ENCODE measurements at places on chromosomes 1 and 21. TPM values are rescaled to one million over a fixed set of nuclear protein-coding genes. Genes with fewer than 3 reads are reported as not detected.
A peak's percentile ranks its signal among the peaks of the same experiment; 100 is the strongest.

BSND gene
- total RNA-seq, result 0.09 TPM

DNA sequence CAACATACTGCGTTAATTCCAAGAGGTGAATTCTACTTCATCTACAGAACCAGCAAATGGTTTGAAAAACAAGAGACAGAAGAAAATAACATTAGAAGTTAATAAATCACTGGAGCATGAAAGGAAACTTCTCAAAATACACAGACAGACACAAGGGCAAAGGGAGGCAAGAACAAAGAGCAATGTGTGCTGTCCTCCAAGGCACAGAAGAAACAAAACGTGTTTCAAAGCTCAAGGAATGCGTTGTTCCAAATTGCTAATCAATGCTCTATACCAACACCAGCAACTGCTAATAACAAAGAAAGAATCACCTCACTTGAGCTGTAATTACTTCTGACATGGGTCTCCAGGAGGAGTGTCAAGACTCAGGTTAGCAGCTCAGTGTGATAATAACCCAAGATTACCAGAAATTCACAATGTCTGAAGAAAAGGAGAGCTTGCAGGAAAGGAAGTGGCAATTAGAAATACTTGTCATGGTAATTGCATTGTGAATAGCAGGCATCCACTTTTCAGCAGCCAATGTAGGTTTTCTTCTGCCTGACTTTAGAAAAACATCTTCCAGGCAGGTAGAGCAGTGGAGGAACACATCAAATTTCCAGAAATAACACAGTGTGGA lies 175.4 kb downstream of the SEC16B start:
- peaks cover 20% of the 10 kb centered on the region for H3K27me3 ChIP-seq
- no peak overlapping the region for H3K4me3 ChIP-seq
- no peaks in the 10 kb centered on the region for H3K36me3 ChIP-seq
- DNase-seq, result no peak
- no peak overlapping the region for H3K27ac ChIP-seq

- no peak overlapping the region for H3K4me3 ChIP-seq
- H3K4me1 ChIP-seq, result peaks cover 19% of the 10 kb centered on the region
These were observed 96.6 kb upstream of the KIAA1614 start for GRCh38 chr1:180816132-180816531.

CD84 gene
- total RNA-seq, result not detected

DNA sequence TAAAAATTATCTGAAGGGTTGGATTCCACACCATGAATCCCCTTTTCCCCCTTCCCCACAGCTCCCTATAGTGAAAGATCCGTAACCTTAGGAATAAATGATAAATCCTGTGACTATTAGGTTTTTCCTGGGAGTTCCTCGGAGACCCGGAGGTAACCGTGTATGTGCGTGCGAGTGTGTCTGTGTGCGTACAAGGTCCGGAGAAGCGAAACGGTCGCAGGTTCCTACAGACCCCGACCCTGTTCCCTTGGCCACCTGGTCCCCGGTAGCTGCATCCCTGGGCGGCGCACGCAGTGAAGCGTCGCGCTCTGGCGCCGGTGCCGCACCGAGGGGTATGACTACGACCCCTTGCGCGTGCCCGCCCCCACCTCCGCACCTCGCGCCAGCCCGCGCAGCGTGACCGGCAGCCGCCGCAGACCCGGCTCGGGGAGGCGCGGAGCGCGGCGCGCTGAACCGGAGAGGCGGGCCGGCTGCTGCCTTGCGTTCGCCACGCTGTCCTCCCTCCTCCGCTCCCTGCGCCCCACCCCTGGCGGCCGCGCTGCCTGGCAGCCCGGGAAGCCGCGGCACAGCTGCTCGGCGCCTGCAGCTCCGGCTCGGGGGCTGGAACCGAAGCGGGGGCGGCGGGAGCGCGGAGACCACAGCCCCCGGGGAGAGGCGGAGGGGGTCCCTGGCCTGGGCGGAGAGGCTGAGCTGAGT lies at the start of gene AK5:
TSS of gene AK5 (plus strand) at position 529 of the 696 bp plus-strand sequence. CDS start 295 bp downstream, outside the sequence.
- peaks cover 8% of the 10 kb centered on the region for H3K4me1 ChIP-seq
- H3K4me3 ChIP-seq, result peak within 1 kb of the TSS; percentile 61
- DNase-seq, result peak; percentile 46
- H3K36me3 ChIP-seq, result no peaks in the 10 kb centered on the region

GRCh38 chr1:192584866-192585265 lies 9.3 kb downstream of the RGS1 start:
- DNase-seq, result no peak
- H3K27ac ChIP-seq, result no peak overlapping the region
- no peak overlapping the region for H3K4me3 ChIP-seq
- H3K36me3 ChIP-seq, result no peaks in the 10 kb centered on the region

GRCh38 chr1:163161841-163162240 lies 40.9 kb downstream of the RGS5 start:
- H3K4me1 ChIP-seq, result peaks cover 18% of the 10 kb centered on the region
- DNase-seq, result no peak
- peak overlapping the region; percentile 31 for H3K27ac ChIP-seq
- H3K27me3 ChIP-seq, result no peaks in the 10 kb centered on the region
- peaks cover 43% of the 10 kb centered on the region for H3K36me3 ChIP-seq
